ENCODE measurements at places on chromosomes 1 and 21. TPM values are rescaled to one million over a fixed set of nuclear protein-coding genes. Genes with fewer than 3 reads are reported as not detected.

DNA sequence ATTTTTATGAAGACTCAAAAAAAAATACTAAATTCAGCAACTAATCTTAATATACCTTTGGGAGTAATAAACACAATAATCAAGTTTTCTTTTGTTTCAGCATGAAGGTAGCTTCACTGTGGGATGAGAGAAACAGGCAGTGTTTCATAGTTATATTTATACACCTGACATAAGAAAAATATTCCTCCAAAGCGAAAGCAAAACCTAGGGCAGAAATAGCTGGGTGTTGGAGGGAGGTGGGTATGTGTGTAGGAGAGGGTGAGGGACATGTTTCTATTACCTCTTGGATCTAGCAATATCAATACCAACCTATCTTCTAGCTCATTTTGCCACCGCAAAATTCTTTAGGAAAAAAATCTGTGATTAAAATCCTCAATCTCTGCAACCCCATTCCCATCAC lies 24.9 kb upstream of the MAN1A2 start:
- DNase-seq: no peak

DNA sequence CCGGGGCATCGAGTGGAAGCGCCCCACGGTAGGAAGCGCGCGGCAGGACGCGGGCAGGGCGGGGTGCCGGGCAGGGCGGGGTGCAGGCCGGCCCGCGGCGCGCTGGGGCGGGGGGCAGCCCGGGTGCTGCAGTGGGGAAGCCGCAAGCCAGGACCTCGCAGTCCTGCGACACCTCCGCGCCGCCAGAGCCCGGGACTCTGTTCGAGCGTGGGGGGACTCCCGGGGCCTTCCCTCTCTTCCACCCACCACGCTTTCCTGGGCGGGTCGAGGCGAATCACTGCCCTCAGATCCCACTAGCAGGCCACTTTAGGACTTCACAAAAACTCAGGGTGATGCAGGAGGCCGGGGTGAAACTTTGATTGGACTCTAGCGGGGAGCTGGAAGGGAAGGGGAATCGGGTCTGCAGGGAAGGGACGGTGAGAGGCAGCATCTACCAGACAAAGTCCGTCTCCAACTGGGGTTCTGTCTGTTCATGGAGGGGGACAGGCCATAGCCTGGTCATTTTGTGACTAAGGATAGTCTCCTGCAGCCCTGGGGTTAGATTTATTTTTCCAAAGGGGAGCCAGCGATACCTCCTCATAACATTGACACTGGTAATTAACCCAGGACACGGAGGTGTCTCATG lies 623 bp downstream of the CAPN2 start:
- no peak for DNase-seq

Gene PTGS2
- 11.2 TPM for total RNA-seq

Gene MIXL1
- not detected for total RNA-seq

GRCh38 chr1:58779059-58779754 lies 4.6 kb downstream of the JUN start:
- DNase-seq: no peak

DNA sequence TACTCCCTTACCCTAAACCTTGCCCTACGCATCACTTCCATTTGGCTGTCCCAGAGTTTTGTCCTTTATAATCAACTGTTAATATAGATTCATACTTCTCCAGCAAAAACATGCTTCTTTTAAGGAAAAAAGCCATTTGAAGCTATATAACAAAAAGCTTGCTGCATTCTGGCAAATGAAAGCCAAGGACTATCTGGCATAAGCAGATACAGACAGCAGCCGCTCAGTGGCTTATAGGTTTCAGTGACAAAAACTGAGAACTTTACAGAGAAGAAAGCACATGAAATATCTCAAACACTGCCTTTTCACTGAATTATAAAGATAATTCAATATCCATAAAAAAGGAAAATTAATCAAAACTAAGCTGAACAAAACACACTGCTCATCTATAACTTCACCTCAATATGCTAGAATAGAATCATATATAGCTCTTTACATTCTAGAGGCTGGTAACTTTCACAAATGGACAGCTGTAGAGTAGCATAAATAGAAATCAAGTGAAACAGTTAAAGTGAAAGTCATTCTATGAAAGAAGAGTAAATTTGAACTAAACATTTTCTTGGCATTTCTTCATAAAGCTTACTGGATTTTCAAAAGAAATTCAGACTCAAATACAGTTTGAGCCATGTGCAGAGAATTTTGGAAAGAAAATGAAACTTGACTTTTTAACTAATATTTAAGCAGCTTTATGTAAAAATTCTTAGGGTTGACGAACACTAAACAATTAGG lies 19.6 kb downstream of the CDC42BPA start:
- DNase-seq: no peak

GRCh38 chr1:160879056-160879455 lies 5.9 kb downstream of the ITLN1 start:
- DNase-seq: no peak

- DNase-seq: no peak
Measured at GRCh38 chr21:37000381-37000780, 6.1 kb upstream of the RIPPLY3 start.

Gene TRIM67
- total RNA-seq: not detected
